WERI-Rb-1 (cell line): ENCODE measurements at places on chromosomes 5 and 9.

- DNase-seq: no peak
Observed at GRCh38 chr9:136888454-136888853, 2.1 kb downstream of the TRAF2 start.

GRCh38 chr5:62795926-62796325 lies 217.3 kb downstream of the LRRC70 start:
- no peak for DNase-seq

- DNase-seq: no peak
Observed at GRCh38 chr5:11334404-11334803, 569.8 kb downstream of the CTNND2 start.

GRCh38 chr5:6780802-6781391 lies 67.7 kb downstream of the TENT4A start:
- DNase-seq: peak; percentile 60

- DNase-seq: no peak
Observed at GRCh38 chr9:73216100-73216499, 64.4 kb downstream of the ANXA1 start.

- peak; percentile 89 for DNase-seq
Observed at GRCh38 chr9:34744295-34745221, 34.6 kb upstream of the CCL21 start.

DNA sequence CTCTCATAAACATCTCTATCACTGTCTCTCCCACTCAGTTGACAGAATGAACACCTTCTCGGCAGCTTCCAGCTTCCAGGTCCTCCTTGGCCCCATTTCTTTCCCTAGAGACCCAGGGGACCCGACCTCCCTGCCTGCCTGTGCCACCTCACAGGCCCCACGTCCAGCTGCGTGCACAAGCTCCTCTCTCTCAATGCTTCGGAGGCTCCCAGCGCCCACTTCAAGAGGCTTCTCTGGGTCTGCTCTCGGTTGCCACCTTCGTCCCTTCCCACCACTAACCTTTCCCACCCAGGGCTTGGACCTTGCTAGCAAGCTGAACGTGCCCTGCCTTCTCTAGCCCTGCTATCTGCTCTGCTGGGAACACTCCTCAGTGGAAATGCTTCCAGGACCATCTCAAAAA lies 2.8 kb upstream of the N4BP3 start:
- no peak for DNase-seq

DNA sequence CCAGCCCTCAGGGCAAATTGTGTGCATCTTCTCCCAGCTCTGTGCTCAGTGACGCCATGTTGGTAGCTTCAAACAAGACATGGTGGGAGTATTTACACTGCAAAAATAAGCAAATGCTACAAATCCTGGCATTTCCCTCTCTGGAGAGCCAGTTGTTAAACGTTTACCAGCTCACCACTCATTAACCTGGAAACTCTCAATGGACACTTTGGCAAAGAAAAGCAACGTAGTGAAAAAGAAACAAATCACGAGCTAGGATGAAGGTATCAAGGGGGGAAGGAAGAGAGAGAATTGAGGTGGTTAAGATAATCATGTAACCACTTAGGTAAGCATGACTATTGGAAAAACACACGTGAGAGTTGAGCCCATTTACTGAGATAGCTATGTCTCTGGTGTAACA lies 72.5 kb downstream of the MRPS30 start:
- no peak for DNase-seq

GRCh38 chr9:130137081-130137640 lies 35.0 kb upstream of the NCS1 start:
- DNase-seq: no peak

DNA sequence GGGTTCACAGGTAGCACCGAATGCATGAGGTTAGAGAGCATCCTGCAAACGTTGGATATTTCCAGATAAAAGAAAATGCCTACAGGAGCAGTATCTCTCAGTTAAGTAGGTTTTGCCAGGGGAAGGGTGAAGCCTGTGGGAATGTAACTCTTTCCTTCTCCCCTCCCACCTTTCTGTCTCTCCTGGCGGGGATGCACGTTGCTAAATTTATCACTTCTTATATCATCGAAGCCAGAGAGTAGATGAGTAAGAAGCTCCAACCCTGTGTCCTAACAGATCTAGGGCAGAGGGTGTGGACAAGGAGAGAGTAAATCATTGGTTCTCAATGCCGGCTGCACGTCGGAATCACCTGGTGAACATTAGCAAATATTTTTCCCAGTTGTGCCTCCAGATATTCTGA lies 457.5 kb downstream of the ENC1 start:
- DNase-seq: no peak

DNA sequence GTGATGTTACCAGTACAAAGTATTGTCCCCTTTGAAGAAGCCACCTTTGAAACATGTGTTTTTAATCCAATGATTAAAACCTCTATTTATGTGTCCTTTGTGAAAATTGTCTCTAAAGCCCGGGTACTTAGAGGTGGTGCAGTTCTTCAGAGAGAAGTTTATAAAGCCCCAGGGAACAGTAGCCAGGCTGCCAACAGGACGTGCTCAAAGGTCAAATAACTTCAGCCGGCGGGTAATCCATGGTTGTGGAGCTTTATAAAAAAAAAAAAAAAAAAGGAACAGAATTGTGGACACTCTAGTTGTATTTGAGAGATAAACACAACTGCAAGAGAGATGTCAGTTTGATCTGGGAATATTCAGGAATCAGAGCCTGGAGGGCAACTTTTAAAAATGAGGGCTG lies 57.9 kb upstream of the CTNND2 start:
- no peak for DNase-seq

DNA sequence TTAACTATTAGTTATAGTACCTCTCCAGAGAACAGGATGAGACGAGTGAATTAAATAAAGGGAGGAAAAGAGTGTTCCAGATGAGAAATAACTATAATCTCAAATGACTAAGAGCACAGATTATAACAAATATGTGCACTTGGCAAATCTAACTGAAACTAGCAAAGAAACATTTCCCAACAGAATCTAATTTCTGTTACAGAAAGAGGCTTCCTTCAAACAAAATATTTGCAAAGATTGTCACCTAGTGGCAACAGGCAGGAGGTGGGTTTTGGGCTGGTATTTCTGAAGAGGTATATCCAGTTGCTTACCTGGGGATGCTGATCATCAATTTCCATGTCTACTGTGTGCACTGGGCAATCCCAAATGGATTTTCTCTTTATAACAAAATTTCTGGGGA lies 5.6 kb upstream of the SPDL1 start:
- DNase-seq: no peak

DNA sequence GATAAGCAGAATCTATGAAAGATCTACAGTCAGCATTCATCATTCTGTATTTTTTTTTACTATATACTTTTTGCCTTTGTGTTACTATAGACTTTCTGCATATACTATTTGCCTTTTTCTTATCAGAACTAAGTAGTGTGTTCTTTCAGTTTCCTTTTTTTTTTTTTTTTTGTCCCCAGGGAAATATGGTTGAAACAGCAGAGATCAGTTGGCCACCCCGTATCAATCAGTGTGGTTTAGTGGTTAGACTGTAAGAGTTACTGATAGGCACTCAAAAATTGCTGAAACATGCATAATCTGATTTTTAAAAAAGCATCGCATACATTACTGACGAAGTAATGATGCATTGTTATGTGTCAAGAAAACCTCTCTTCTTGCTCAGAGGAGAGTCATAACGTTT lies 990.8 kb upstream of the EDIL3 start:
- DNase-seq: no peak

DNA sequence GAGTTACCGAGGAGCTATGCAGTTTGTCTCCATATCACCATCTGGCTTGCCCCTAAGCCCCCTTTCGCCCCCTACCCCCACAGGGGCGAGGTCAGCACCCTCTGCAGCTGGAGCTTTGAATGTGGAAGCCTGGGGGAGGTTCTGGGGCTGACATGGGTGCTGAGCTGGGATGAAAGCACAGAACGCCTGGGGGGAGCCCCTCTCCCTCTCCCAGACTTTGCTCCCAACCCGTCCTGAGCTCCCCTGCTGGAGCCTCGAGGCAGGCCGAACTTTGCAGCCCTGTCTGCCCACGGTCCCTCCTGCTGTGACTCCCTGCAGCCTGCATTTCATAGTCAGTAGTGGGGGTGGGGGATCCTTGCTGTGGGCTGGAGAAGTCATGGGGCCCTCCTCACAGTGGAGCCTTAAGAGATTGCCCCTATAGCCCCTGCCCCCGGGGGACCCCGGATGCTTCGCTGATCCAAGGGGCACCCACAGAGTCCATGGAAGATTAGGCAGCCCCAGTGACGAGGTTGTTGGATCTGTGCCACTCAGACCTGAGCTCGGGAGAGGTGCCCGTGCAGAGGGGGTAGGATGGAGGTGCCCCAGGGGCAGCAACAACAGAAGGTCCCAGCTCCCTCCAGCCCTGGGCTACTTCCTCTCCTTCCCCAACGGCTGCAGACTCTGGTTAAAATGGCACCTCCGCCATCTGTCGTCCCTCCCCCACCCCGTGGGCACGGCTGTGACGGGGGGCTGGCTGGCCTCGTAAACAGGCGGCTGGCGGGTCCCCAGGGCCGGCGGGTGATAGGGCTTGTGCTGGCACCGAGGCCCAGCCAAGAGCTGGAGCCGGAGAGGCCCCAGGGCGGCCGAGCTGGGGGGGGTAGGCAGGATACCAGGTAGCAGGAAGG lies 162.0 kb downstream of the C9orf50 start:
- peak; percentile 83 for DNase-seq

DNA sequence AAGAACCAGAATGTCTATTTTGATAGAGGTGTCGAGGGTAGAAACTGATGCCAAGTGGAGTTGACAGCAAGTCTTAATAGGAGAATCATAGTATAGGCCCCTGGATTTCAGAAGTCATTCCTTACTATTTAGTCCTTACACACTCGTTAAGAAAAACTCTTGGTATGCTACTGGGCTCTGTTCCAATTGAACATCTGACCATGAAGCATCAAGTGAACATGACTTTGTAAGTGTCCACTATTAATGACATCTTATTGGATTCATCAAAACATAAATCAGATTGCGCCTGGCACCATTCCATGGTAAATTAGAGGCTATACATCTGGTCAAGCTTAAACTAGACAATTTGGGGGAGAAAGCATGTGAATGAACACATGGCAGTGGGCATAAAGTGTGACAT lies 1056.5 kb upstream of the EDIL3 start:
- no peak for DNase-seq

GRCh38 chr9:69115621-69116020 lies 58.5 kb upstream of the TJP2 start:
- DNase-seq: no peak
